ENCODE measurements at places on chromosomes 1 and 21. TPM values are rescaled to one million over a fixed set of nuclear protein-coding genes. Genes with fewer than 3 reads are reported as not detected.
A peak's percentile ranks its signal among the peaks of the same experiment; 100 is the strongest.

TMEM61 gene
- not detected for total RNA-seq

- DNase-seq: no peak
Observed at GRCh38 chr1:53172426-53173128, 24.0 kb upstream of the CPT2 start.

- no peak for DNase-seq
Observed at GRCh38 chr1:204733289-204733688, 47.8 kb upstream of the LRRN2 start.

GRCh38 chr1:180898441-180899219 is 14.1 kb upstream of the KIAA1614 start:
- no peak for DNase-seq

- DNase-seq: peak; percentile 99
Observed at GRCh38 chr1:161185282-161185682, 8.0 kb upstream of the B4GALT3 start.

DNA sequence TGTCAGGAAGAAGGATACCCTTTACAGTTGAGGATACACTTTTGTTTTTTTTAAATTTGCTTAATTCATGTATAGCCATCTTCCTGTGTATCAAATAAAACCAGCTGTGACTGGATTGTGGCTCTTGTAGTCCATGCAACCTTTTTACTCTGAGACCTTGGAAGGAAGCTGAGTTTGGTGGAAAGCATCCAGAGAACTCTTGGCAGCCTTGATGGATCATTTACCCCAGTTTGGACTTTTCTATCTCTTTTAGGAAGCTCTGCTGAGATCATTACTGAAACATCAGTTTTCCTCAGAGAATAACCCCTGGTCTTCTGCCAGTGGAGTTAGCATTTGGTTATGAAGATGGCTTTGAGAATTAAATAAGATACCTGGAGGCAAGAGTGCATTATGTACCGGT is 21.2 kb upstream of the APOBEC4 start:
- DNase-seq: no peak

DNA sequence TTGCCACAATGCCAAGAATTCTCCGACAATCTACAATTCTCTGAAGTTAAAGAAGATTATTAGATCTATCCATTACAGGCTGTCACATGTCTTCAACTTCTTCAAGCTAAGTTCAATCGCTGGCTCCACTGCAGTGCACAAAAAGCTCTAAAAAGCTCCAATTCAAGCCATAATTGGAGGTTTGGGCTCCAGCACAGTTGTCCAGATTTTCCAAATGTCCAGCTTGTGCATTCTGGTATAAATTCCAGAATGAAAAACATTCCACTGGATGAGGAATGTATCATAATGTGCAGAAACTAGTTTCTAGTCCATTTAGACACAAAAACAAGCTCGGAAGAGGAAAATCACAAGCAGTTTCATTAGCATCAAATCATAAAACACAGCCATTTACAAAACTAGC is 138.6 kb downstream of the NRIP1 start:
- no peak for DNase-seq

DNA sequence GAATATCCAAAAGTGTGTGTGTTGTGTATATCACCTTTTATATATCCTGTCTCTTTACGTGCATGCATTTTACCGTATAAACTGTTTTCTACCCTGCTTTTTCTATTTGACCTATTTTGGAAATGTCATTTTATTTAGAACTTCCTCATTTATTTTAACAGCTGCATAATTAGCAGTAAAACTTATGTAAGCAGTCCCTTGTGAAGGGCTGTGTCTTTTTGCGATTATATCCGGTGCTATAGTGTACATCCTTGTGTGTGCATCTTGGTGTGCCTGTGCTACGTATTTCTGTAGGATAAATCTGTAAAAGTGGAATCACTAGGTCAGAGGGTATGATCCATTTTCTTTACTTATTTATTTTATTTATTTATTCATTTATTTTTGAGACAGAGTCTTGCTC is 7.2 kb downstream of the LGALS8 start:
- no peak for DNase-seq

GRCh38 chr1:94798462-94798861 is 21.7 kb upstream of the SLC44A3 start:
- DNase-seq: no peak

Measured in hematopoietic multipotent progenitor cell (in vitro differentiated cells).